SK-N-SH treated with all-trans-retinoic acid at 6 μM for 48 hours (cell line): ENCODE measurements at places on chromosomes 6 and 20.

DNA sequence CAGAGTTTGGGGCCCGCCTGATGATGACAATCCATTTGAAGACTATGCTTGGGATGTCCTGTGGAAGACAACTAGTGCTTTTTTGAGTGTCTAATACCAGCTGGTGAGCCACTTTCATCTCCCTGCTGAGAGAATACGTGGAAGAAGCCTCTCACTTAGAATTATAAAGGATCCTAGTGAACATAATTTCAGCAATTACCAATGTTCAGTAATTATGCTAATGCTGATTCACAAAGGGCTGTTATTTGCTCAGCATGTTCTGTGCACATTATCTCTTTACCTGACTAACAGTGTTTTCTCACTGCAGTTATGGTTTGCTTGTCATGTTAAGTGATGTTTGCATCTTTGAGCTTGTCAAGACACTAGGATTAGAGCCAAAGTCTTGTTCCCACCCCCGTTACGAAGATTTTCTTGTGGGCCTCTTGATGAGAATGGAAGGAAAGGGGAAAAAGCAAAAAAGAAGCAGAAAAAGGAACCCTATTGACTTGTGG is 282.1 kb upstream of the CHD6 start:
- no peak for ATAC-seq

DNA sequence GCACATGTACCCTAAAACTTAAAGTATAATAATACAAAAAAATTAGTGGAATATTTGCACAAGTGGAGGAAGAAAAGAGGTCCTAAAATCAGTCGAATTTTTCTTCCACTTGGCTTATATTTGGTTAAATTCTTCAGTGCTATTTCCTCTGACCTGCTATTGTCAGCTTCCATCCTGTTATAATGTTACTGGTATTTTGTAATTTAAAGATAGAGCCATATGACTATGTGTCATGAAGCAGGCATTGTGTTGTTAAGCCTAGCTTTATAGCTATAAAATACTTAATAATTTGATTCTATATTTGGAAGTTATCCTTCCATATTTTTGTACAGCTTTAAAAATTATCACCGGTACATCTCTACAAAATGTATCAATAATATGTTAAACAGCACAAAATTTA is 455.9 kb upstream of the MARCKS start:
- no peak for ATAC-seq

DNA sequence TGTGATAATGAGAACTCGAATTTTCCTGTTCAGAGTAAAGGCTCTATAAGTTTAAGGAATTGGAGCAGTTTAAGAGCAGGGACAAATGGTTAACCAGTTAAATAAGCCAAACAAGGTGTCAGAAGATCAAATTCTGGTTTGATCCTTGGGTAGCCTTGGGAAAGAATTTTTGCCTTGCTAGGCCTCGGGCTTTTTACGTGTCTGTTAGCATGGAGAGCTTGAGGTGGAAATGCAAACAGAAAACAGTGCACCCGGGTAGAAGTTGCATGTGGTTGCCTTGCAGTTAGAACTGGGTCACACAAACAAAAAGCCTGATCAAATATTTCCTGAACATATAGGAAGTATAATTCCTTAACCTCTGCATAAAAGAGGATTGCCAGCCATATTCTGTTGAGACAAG is 58.3 kb downstream of the RIN2 start:
- ATAC-seq, result no peak

GRCh38 chr20:16273812-16274555 is 299.3 kb downstream of the KIF16B start:
- ATAC-seq, result no peak

GRCh38 chr20:51126337-51126736 is 103.4 kb upstream of the KCNG1 start:
- ATAC-seq, result no peak

- no peak for ATAC-seq
Measured at GRCh38 chr6:129704708-129705107, 5.3 kb downstream of the ARHGAP18 start.

DNA sequence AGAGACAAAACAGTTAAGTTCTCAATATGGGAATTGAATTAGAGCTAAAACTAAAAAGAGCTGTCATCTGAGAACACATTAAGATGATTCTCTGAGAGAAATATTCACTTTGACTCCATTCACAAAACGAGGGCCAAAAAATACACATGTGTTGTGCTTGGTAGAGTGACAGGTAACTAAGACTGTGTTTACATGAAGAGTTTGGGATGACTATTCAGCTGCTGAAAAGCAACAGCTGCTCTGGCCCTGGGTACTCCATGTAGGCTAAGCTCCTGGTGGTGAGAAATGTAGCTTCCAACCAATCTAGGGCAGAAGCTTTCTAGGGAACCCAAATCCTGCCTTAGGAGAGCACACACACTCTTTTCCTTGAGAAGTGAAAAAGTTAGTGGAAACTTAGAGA is 184.5 kb downstream of the COL21A1 start:
- ATAC-seq, result no peak; the same call in 2 of the 3 replicates

DNA sequence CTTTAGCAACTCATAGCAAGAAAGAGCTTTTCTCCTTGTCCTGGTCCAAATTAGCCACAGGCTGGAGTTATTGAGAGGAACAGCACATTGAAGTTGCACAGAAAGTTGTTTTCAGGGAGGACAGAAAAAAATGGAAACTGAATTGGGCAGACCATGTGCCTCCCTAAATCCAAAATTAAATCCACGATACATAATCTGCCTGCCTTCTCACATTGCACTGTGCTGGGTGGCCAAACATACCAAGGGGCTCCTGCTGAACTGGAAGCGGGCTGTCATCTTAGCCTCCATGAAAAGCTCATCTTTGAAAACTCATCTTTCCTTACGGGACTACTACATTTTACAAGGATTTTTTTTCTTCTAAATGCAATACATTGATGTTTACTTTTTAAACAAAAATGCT is 59.9 kb downstream of the TNFAIP3 start:
- ATAC-seq, result no peak

GRCh38 chr6:156098839-156099238 is 643.2 kb upstream of the NOX3 start:
- ATAC-seq, result no peak

DNA sequence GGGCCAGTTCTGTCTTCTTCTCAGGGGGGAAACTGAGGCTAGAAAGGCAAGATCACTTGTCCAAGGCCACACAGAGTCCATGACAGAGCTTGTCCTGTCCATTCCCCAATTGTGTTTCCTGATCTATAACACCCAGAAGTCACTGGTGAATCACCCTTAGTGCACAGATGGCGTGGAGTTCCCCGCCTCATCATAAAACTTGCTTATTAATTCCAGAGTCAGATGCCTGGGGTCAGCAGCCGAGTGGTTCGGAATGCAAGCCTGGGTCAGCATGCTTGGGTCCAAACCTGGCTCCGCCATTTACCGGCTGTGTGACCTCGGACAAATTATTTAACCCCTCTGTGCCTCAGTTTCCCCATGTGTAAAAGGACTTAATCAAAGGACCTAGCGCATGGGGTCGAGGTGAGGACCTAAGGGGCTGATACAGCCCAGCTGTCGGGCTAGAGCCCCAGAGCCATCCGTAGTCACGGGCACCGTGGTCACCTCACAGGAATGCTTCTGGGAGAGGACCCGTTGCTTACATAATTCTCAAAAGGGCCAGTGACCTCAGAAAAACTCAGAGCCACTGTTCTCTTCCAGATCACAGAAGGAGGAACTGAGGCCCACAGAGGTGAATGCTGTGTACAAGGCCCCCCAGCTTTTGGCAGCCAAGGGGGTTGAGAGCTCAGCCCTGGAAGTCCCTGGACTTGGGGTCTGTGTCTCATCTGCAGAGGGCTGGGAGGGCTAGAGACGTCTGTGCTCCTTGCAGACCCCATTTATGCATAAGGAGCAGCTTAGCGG is 1.4 kb upstream of the ZBP1 start:
- ATAC-seq, result no peak

- no peak for ATAC-seq
Measured at GRCh38 chr6:196543-196942, 95.7 kb upstream of the DUSP22 start.
